ENCODE measurements at places on chromosomes 16 and 17.

- DNase-seq: no peak
Measured at GRCh38 chr16:26643519-26643918, 423.2 kb upstream of the C16orf82 start.

DNA sequence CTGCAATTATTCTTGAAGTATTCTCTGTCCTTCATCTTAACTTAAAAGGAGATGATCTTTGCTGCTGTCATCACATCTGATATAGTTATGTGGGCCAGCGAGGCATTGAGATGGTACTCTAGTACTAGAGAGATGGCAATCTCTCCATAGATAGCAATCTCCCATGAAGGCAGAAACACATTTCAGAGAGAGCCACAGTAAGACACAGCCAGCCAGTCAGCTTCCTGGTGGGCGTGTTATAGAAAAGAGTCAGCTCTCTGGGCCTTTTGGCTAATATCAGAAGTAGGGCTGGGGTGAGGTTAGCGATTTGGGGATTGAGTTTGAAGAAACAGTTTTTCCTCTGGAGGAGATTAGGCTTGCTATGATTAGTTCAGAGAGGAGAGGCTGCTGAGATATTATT is 22.6 kb upstream of the EFCAB13 start:
- DNase-seq: no peak

- DNase-seq: no peak
Measured at GRCh38 chr16:77064037-77064436, 127.0 kb upstream of the MON1B start.

DNA sequence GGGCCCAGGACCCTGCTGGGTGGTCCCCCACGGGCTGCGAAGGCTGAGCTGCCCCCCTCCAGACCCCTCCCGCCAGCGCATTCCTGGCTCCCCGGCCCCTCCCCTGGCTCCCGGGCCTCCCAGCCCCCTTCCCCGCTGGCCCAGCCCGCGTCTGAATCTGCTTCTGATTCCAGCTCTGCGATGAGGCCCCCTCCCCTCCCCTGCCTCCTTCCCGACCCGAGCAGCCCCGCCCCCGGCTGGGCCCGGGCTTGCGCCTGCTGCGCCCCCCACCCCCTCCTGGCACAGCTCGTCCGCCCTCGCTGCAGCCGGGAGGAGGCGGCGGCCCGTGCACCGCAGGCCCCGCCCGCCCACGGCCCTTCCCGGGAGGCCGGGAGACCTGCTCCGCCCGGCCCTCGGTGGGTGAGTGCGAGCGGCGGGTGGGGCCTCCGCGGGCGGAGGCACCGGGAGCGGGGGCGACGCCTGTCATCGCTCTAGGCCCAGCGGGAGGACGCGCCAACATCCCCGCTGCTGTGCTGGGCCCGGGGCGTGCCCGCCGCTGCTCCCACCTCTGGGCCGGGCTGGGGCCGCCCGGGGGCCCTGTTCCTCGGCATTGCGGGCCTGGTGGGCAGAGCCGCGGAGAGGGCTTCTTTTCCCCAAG is at the start of gene NTN3:
TSS of gene NTN3 (plus strand) at position 282 of the 637 bp plus-strand sequence. CDS start 405 bp downstream, outside the sequence.
- peak; percentile 58 for DNase-seq

DNA sequence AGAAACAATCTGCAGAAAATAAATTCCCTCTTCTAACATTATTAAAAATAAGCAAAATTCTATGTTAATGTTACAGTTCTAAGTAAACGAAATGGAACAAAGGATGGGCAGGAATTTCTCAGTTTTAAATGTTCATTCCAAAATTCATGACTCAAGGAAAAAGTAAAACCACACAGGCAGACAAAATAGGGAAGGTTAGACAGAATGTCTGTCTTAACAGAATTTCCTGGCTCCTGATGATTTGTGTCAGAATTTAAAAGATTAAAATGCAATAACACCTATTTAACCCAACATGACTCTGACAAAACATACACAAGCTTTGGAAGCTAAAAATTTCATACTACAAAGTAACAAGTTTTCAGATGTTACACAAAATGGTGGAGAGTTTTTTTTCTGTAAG is 42.8 kb downstream of the SPOP start:
- DNase-seq: no peak

DNA sequence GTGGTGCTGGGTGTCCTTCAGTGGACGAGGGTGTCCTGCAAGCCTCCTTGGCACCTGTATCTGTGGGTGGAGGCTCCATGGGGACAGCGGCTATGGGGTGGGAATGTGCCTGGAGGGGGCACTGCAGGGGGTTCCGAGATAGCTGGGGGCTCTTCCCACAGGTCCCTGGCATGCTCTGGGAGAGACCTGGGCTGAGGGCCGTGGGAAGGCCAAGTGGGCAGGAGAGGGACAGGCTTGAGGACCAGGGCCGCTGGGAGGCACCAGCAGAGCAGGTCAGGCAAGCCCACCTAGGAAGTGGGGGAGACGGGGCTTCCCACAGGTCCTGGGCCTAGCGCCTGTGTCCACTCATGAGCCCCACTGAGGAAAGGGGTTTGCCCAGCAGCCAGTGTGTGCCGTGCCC is 9.7 kb downstream of the LRRC75A start:
- DNase-seq: no peak
